Effector memory CD4-positive, alpha-beta T cell (primary cell): ENCODE measurements at places on chromosomes 12 and 14.

- no peak for DNase-seq
Measured at GRCh38 chr12:1881936-1882335, 36.5 kb downstream of the CACNA2D4 start.

DNA sequence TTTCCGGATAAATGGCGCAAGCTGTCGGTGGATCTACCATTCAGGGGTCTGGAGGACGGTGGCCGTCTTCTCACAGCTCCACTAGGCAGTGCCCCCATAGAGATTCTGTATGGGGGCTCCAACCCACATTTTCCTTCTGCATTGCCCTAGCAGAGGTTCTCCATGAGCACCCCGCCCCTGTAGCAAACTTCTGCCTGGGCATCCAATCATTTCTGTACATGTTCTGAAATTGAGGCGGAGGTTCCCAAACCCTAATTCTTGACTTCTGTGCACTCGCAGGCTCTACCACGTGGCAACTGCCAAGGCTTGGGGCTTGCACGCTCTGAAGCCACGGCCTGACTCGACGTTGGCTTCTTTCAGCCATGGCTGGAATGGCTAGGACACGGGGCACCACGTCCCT, 5.1 kb upstream of the SERPINA10 start:
- DNase-seq: no peak

GRCh38 chr12:16369156-16369555, 21.7 kb downstream of the MGST1 start:
- DNase-seq: no peak

DNA sequence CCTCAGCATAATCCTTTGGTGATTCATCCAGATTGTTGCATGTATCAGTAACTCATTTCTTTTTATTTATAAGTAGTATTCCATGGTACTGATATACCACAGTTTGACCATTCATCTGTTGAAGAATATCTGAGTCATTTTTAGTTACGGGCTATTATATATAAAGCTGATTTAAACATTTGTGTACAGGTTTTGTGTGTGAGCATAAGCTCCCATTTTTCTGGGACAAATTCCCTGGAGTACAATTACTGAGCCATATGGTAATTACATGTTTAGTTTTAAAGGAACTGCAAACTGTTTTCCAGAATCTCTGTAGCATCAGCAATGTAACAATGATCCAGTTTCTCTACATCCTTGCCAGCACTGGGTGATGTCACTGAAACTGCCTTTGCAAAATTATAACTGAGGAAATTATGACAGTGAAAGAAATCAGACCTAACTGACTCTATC, 236.2 kb upstream of the KRR1 start:
- no peak for DNase-seq

GRCh38 chr12:25715102-25715501, 162.0 kb upstream of the LMNTD1 start:
- no peak for DNase-seq

DNA sequence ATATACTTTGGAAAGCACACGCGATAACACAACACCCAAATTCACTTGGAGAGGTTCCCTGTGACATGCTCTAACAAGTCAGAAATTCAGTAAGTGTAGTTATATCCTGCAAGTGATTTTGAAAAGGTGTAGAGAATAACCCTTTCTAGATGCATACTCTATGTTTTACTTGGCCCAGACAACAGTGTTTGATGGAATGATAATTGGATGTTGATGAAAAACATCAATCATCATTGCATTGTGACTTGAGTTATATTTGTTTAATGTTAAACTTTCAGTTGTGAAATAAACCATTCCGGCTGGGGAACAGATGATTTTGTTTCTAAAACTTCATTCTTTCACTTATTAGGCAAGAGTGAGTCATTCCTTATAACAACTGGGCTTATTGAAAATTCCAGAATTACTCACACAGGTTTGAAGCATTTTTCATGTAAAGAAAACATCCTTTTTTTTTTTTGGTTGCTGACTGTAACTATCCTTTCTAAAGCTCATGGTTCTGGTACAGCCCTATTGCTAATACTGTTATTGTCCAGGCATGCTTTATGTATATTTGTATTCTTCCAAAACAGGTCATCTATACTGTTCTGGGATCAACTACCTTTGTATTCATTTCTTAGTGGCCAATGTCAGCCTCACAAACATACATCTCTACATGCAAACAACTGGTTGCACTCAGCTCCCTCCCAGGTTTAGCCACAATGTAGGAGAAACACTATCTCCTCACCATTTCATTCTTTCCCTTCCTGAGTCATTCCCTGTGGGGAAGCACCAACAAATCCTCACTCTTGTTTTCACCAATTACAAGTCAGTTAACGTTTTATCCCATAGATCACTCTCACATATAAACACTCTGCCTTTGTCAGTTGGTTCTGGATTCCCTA, 121.2 kb upstream of the LRIG3 start:
- DNase-seq: no peak

DNA sequence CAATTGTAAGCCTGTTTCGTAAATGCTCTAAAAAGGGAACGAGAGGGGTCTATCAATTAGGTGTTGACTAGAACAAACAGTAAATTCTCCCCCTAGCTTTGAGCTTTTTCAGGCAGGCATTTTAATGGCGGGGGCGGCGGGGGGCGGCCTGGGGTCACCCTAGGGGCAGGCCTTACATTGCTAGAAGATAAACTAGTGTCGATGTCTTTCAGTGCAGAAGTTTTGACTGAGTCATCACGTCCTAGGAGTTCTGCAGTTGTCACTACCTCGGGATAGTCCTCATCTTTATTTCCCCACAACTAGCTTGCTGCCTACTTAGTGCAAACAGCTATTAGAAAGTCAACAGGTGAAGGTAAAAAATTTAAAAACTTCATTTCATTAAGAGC, 1.6 kb downstream of the ATP6V1D start:
- DNase-seq: no peak
